ENCODE measurements at places on chromosomes 3 and 15.

- no peak for DNase-seq
These were observed 313.4 kb upstream of the SATB1 start for GRCh38 chr3:18738393-18739098.

- no peak for DNase-seq
These were observed 33.6 kb downstream of the VPS13C start for GRCh38 chr15:62026487-62027262.

DNA sequence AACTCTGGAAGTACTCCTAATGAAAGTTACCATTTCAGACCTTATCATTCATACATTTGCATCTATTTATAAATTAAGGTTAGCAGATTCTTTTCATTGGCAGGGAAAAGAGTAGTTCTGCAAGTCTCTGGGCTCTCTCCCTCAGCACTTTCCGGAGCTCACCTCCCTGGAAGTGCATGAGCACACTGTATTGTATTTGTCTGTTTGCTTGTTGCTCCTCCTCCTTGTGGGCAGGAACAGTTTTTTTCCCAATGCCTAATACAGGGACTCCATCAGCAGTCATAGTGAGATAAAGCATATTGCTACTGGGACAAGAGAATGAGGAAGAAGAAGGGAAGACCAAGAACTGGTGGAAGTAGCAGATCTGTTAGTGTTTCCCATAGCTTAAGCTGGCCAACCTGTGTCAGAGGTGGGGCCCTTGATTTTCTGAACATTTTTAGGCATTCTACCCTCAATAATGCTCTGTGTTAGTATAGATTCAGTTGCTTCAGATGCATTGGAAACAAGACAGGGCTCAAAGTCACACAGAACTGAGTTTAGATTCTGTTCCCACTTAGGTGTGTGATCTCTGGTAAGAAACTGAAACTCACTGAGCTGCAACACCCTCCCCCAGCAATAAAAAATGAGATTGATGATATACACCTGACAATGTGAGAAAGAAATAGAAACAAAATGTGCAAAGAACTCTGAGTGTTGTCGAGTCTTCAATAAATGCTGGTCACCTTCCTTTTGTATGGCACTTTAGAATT is 407.8 kb downstream of the TUSC7 start:
- DNase-seq, result no peak

DNA sequence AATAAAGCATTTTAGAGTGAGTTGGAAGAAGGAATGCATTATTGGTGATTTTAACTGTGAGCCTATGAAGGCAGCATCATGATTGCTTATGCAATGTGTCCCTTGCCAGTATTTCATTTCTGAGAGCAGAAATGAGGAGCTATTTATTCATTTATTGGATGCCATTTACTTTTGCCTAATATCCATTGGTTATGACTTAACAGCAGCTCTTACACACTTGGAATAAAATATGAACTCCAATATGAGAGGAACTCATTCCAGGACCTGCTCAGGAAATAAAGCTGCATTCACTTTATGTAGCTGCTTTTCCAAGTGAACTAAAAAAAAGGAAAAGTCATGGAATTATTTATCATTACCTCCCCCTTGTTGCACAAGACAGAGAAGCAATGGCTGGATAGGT is 280.1 kb downstream of the LRTM1 start:
- no peak for DNase-seq

DNA sequence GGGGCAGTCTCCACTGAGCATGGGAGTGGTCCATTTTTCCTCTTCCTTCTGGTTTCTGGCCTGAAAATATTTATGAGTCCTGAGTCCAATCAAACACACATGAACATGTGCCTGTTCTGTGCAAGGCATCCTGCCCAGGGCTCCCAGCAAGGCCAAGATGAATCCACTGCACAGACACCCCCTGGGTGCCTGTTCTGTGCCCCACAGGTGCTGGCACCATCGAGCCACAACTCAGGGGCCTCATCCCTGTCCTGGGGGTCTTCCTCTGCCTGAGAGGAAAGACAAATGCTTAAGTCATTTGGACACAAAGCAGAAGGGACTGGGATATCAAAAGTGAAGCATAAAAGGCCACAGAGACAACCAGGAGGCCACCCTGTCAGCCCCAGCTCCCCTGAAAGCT is 87.4 kb upstream of the IQSEC1 start:
- no peak for DNase-seq

DNA sequence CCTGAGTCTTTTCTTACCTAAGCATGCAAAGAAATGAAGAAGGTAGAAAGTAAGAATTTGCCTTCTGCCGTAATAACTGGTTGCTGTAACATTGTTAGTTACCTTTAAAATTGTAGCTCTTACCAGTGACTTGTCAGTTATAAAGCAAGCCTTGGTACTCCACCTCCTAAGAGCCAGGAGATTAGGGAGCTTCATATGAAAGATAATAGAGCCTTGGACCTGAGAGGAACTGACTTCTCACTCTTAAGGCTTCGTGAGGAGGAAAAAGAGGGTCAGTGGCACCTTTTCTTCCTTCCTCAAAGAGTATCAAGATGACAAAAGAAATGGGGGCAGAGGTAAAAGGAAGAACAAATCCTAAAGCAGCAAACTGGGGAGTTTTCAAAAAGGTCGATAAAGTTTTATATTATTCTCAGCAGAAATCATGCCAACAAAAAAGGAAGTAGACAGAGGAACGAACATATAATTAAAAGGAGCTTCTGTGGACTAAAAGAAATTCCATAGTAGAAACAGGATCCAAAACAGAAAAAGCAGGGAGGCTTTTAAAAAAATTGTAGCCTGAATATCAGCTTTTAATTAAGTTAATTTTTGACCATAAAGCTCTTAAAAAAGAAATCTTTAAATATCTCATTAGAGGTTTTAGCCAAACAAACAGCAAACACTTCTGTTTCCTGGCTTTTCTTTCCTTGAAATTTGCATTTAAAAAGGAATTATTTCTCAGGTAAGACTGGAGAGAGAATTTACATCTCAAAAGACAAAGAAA is 847.1 kb upstream of the ALCAM start:
- no peak for DNase-seq

DNA sequence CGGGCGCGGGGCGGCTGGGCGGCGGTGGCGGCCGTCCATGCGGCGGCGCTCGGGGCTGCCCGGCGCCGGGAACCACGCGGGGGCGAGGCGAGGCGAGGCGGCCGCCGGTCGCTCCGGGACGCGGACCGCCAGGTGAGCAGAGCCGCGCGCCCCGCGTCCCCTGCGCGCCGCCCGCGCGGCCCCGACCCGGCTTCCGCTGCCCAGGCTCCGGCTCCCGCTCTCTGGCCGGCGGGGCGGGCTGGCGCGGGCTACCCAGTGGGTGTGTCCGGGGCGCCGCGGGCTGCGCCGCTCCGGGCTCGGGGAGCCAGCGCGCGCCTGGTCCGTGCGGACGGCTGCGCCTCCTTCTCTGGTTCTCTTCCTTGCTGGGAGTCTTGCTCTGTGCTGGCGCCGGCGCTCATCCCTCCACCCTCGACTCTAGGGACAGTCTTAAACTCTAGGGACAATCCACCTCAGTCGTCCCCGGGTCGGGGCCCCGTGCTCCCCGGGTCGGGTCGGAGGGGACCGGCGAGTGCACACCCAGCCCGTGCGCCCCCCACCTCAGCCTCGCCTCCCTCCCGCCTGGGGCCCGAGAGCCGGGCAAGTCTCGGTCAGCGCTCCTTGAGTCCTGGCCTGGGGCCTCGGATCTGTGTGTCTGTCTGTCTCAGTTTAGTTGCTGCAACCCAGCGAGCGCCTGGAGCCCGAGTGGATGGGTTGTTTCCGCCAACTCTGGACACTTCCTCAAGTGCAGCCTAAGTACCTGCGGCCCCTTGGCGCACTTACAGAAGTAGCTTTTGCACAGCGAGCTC is 488 bp downstream of the THSD4 start:
- no peak for DNase-seq

DNA sequence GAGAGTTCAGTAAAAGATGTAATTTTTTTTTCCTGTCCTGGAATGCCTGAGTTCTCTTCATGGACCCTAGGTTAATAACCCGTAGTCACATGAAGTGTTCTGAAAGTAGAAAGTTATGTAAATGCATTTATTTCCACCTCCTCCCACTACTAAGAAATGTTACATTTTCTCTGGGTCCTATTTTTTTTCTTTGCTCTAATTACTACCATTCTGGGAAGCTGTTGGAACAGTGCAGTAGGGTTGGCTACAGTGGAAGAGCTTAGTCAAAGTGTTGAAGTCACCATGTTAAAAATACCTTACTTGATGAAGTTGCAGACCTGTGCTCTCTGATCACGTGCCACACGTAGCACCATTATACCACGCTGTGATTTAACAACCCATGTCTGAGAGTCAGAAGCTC is 153.8 kb upstream of the TSC22D2 start:
- DNase-seq, result no peak

DNA sequence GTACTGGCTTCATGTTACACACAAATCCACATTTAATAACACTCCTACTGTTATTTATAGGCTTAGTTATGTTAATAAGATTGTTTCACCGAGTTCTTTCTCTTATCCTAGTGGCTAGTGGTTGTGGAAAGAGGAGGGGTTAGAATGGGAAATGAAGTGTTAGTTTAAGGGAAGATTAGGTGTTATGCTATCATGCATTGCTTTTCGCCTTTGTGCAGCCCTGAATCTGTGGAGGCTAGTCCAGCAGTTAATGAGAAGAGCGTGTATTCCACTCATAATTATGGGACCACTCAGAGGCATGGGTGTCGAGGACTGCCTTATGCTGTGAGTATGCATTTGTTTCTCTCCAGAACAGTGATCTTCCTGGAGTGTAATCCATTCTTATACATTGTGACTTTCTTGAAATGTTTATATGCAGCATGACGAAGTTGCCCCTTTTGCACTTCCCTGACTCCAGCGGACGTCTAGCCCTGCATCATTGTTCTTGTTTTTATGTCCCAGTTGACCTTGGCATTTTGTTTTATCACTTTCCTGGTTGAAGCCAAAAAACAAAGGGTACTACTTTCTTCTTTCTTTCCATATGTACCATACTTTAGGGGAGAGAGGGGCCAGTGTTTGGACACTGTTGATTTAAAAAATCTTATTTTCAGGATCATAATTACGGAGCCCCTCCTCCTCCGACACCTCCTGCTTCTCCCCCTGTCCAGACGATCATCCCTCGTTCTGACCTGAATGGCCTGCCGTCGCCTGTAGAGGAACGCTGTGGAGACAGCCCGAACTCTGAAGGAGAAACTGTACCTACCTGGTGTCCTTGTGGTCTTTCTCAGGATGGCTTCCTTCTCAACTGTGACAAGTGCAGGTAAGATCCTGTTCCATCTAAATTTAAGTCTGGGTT is 36.5 kb downstream of the SETD5 start:
- no peak for DNase-seq

DNA sequence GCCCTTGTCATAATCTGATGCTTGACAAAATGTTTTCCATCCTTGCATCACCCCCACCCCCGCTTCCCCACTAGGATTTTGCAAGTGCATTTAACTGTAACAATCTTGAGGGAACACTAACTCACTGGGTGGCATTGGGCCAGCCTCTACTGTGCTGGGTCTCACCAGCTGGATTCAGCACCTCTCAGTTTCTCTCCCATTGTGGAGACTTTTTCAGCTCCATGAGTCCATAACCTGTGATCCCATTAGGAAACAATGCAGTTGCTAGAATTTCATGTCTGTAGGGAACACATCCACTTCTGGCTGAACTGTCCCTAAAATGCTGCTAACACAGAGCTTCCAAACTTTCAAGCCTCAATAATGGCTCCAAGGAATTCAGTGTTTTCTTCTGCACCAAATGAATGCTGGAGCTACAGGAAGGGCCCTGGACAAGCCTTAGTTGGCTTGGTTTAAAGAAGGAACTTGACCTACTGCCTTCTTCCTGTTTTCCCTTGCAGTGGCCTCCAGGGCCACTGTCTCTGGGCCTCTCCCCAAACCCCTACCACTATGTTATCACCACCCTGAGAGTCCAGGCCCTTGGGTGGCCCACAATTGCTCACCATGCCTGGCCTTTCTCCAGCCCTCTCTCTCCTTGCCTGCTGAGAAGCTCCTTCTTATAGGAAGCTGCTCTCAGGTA is 15.6 kb downstream of the CYP19A1 start:
- no peak for DNase-seq

- DNase-seq, result no peak
These were observed 38.7 kb downstream of the C3orf38 start for GRCh38 chr3:88188436-88188835.

DNA sequence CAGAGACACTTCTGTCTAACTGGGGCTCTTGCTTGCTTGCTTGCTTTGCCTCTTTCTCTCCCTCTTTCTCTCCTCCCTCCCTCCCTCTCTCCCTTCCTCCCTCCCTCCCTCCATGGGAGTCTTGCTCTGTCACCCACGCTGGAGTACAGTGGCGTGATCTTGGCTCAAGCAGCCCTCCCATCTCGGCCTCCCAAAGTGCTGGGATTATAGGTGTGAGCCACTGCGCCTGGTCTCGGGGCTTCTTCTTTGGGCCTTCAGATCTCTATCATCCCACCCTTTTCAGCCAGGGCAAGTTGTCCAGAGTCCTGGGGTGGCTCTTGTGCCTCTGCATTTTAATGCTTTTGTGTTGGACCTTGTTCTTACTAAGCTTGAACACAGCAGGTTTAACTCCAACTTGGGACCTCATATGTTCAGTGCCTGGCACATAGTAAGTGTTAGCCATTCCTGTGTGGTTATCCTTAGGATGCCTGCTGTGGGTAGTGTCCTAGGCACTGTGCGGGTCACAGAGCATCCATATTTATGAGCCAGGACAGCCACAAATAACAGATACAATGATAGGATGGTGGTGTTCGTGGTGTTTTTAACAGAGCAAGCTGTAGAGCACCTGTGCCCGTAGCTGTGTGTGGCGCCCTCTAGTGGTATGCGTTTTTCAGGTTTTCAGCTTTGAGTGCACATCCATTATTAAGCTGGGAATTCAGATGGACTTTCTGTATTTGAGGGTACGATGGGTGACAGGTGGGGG is 75.1 kb downstream of the CCK start:
- no peak for DNase-seq

- no peak for DNase-seq
These were observed 64.2 kb downstream of the BOC start for GRCh38 chr3:113275583-113275928.

DNA sequence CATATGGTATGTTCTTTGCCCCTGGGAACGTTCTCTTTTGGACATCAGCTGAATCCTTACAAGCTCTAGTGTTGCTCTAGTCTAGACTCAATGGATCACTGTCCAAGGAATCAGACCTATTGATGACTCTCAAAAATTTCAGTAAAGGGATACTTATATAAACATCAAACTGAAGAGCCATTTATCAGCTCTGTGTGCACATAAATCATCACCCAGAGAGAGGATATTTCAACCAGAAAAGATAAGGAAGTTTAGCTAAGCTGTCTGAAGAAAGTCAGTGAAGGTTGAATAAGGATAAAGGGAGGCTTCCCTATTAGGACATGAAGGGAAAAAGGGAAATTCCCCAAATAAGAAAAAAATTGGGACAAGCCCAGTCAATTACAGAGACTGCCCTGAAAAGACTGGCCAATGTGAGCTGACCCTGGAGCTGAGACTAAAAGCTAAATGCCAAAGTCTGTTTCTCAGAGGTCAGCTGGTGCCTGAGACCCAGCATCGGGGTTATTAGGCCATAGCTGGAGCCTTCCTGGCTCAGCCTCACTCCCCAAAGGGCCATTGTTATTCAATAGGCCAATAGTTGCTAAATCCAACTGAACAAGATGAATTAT is 424.1 kb upstream of the THBS1 start:
- no peak for DNase-seq

GRCh38 chr15:31207246-31207645 is 105.7 kb upstream of the TRPM1 start:
- no peak for DNase-seq
